Endothelial cell of umbilical vein (primary cell): ENCODE measurements at places on chromosomes 13 and 19. TPM values are rescaled to one million over a fixed set of nuclear protein-coding genes. Genes with fewer than 3 reads are reported as not detected.

Gene MTUS2
- 0.05 TPM in 1 of 2 replicates, not detected in the other for total RNA-seq

GRCh38 chr19:6696239-6696820, 24.1 kb downstream of the C3 start:
- DNase-seq, result no peak
- H3K4me3 ChIP-seq, result no peak overlapping the region
- H3K27ac ChIP-seq, result no peak overlapping the region

Gene SLITRK6
- not detected in 2 replicates for total RNA-seq

- no peaks in the 10 kb centered on the region for H3K27me3 ChIP-seq
- no peak overlapping the region for H3K4me3 ChIP-seq
- H3K4me1 ChIP-seq, result peaks cover 10% of the 10 kb centered on the region
Observed at GRCh38 chr13:34412817-34413375, 529.2 kb upstream of the NBEA start.

- peak overlapping the region; percentile 99 for H3K4me3 ChIP-seq
- peak; percentile 36 for DNase-seq
Observed at GRCh38 chr13:79404361-79404760, 1.7 kb downstream of the RBM26 start.

DNA sequence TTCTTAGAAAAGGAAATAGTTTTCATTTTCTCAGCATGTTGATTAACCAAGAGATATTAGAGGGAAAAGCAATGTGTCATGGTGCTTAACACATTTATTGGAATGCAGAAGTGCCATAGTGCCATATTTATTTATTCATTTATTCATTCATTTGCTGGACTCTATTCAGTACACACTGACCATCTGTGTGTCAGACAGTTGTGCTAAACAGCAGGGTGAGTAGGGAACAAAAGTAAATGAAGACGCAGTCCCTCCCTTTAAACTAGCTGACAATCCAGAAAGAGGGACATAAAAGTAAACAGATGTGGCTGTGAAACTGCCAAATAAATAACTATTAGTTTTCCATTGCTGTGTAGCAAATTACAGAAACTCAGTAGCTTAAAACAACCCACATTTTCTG, 323.7 kb downstream of the MTUS2 start:
- H3K27me3 ChIP-seq, result no peaks in the 10 kb centered on the region
- H3K4me3 ChIP-seq, result no peak overlapping the region
- no peak for DNase-seq
- H3K27ac ChIP-seq, result no peak overlapping the region
- H3K36me3 ChIP-seq, result no peaks in the 10 kb centered on the region

DNA sequence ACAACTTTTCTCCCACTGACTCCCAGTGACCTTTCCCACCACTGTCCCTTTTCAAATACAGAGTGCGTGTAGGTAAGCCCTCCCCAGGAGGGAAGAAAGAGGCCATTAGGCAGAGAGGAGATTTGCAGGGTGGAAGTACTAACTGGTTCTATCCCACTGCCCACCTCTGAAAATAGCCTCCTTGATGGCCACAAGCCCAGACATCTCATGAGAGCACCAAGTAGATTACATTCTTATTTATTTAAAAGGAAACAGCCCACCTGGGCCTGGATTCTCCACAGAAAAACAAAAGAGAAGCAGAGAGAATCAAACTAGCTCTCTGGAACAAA, 445.3 kb downstream of the FOXO1 start:
- H3K27ac ChIP-seq, result no peak overlapping the region
- no peak overlapping the region for H3K4me3 ChIP-seq
- no peaks in the 10 kb centered on the region for H3K4me1 ChIP-seq
- no peaks in the 10 kb centered on the region for H3K27me3 ChIP-seq

- peaks cover 24% of the 10 kb centered on the region for H3K36me3 ChIP-seq
- no peaks in the 10 kb centered on the region for H3K27me3 ChIP-seq
- no peak overlapping the region for H3K4me3 ChIP-seq
- peaks cover 10% of the 10 kb centered on the region for H3K4me1 ChIP-seq
Observed at GRCh38 chr19:3382460-3383100, 16.2 kb downstream of the NFIC start.

Gene LMTK3
- 0.11 TPM in 1 of 2 replicates, not detected in the other for total RNA-seq

- no peaks in the 10 kb centered on the region for H3K4me1 ChIP-seq
- no peak overlapping the region for H3K27ac ChIP-seq
- no peaks in the 10 kb centered on the region for H3K27me3 ChIP-seq
Observed at GRCh38 chr13:112229445-112229844, 146.7 kb upstream of the SPACA7 start.

Gene ZNF470
- total RNA-seq, result 3.9 and 4.2 TPM in 2 replicates

DNA sequence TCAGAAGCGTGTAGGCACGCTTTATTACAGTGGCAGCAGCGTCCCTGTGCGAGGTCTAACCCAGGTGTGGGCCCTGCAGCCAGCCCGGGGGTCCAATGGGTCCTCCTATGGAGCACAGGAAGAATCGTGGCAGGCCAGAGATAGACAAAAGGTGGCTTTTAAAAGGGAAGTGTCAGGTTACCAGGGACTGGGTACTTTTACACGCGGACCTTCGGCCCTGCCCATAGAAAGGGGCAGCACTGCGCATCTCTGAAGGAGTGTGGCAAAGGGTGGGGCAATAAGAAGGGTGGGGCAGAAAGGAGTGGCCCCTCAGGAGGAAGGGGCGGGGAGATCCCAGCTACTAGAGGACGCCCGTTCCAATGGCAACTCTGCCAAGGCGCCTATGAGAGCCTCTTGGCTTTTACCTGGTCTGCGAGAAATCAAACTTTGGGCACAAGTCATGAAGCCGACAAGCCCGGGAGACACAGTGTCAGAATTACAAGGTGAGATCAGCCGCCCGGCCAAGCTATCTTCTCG, 1419.8 kb downstream of the UQCRFS1 start:
- H3K27ac ChIP-seq, result peak overlapping the region; percentile 14
- H3K4me1 ChIP-seq, result peaks cover 5% of the 10 kb centered on the region
- peak; percentile 71 for DNase-seq
- no peaks in the 10 kb centered on the region for H3K36me3 ChIP-seq
- no peaks in the 10 kb centered on the region for H3K27me3 ChIP-seq

DNA sequence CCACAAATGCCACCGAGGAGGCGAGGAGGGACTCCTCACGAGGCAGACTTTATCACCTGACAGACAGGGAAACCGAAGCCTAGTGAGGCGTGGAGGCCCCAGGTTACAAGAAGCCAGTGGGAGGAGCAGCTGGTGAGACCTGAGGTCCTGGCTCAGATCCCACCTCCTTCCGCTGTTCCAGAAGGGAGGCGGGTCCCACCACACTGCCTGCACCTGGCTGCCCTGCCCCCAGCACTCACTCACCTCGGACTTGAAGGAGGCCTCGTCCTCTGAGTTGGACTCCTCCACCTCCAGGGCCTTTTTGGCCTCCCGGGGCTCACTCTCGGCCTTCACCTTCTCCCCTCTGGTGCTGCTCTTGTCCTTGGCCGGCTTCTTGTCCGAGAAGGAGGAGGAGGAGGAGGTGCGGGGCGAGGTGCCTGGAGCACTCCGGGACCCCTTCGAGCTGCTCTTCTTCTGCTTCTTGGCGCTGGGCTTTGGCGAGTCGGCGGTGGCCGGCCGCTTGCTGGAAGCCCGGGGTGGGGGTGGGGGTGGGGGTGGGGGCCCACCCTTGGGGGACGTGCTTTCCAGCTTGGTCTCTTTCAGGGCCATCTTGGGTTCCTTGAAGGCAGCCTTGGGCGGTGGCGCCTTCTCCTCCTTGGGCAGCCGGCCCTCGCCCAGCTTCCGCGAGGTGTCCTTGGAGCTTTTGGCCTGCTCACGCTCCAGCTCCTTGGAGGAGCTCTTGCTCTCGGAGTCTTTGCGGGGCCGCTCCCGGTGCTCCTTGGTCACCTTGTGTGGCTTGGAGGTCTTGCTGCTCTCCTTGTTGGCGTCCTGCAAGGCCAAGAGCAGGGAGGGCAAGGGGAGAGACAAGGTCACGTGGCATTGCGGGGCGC, 57.7 kb downstream of the MLLT1 start:
- no peaks in the 10 kb centered on the region for H3K27me3 ChIP-seq
- no peak for DNase-seq
- no peak overlapping the region for H3K4me3 ChIP-seq

- peaks cover 38% of the 10 kb centered on the region for H3K4me1 ChIP-seq
- H3K27ac ChIP-seq, result peak overlapping the region; percentile 92
- no peaks in the 10 kb centered on the region for H3K36me3 ChIP-seq
- peak; percentile 89 for DNase-seq
Observed at GRCh38 chr19:41548954-41549688, 26.8 kb upstream of the CEACAM21 start.

GRCh38 chr13:76225815-76226489, 589.8 kb downstream of the LMO7 start:
- H3K27ac ChIP-seq, result no peak overlapping the region
- no peaks in the 10 kb centered on the region for H3K27me3 ChIP-seq
- H3K4me3 ChIP-seq, result no peak overlapping the region
- H3K36me3 ChIP-seq, result no peaks in the 10 kb centered on the region
- H3K4me1 ChIP-seq, result no peaks in the 10 kb centered on the region

- peaks cover 14% of the 10 kb centered on the region for H3K27me3 ChIP-seq
- no peak for DNase-seq
- no peak overlapping the region for H3K4me3 ChIP-seq
- no peak overlapping the region for H3K27ac ChIP-seq
Observed at GRCh38 chr13:114194853-114195252, 15.8 kb downstream of the CFAP97D2 start.

DNA sequence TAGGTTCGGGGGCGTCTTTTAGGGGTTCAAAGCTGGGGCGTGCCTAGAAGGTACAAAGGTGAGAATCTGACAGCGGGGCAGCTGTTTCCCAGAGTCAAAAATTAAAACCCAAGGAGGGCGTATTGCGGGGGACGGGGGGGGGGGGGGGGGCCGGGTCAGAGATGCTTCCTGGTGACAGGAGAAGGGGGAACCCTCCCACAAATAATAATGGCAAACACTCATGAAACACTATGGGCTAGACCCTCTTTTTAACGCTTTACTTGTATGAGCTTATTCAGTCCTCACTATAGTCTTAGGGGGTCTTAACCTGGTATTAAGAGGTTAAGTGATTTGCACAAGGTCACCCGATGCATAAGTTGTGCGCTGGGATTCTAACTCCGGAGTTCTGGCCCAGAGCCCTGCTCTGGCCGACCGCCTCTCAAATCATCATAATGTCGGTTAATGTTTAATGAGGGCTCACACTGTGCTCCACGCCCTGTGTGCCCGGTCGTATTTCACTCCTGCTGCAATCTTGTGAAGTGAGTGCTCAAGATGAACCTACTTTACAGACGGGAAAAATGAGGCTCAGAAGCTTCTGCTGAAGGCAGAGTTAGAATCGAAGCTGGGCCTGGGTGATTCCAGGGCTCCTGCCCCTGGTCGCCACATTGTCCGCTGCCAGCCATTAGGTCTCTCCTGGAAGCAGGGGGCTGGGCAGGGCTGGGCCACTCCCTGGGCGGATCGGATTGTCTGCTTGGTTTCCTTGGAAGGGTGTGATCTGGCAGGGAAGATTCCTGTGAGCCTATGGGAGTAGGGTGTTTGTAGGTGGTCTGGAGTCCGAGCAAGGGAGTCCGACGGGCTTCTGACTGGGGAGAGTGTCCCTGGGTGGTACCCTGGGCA, 964 bp downstream of the PAK4 start:
- no peaks in the 10 kb centered on the region for H3K27me3 ChIP-seq
- H3K4me1 ChIP-seq, result peaks cover 26% of the 10 kb centered on the region
- H3K4me3 ChIP-seq, result peak overlapping the region; percentile 97
- DNase-seq, result peak; percentile 30

Gene UGGT2
- total RNA-seq, result 25.1 and 25.7 TPM in 2 replicates

GRCh38 chr13:90445179-90445578, 902.3 kb upstream of the MIR17HG start:
- H3K27me3 ChIP-seq, result no peaks in the 10 kb centered on the region
- no peaks in the 10 kb centered on the region for H3K36me3 ChIP-seq
- peak overlapping the region; percentile 41 for H3K27ac ChIP-seq
- H3K4me1 ChIP-seq, result peaks cover 18% of the 10 kb centered on the region
- DNase-seq, result peak; percentile 61
- no peak overlapping the region for H3K4me3 ChIP-seq

DNA sequence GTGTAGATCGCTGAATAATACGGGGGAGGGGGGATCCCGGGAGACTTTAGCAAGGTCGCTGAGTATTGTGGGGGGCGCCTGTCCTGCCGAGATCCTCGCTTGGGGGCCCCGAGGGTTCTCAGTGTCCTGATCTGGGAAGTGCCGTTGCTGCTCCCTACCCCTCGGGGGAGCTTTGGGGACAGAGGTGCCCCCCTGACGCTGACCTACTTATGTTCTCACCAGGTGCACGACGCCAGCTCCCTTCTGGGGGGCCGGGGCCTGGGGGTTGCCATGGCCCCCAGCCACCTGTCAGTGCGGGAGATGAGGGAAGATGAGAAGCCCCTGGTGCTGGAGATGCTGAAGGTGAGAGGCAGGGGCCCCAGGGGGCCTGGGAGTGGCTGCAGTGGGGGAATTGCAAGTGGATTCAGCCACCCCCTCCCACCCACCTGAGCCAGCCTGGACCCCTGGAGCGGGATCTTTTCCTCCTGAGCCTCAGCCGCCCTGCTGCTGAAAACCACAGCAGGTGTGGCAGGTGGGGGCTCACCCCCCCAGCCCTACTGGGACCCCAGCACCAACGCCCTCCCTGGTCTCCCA, 537 bp downstream of the NAT14 start:
- H3K36me3 ChIP-seq, result peaks cover 3% of the 10 kb centered on the region
- H3K4me1 ChIP-seq, result peaks cover 34% of the 10 kb centered on the region
- H3K4me3 ChIP-seq, result peak overlapping the region; percentile 32
- H3K27ac ChIP-seq, result peak overlapping the region; percentile 92

GRCh38 chr13:64052521-64052920, 2636.9 kb upstream of the PCDH20 start:
- H3K27me3 ChIP-seq, result no peaks in the 10 kb centered on the region
- H3K36me3 ChIP-seq, result no peaks in the 10 kb centered on the region
- DNase-seq, result peak; percentile 3
- H3K27ac ChIP-seq, result no peak overlapping the region
- H3K4me1 ChIP-seq, result no peaks in the 10 kb centered on the region
- H3K4me3 ChIP-seq, result no peak overlapping the region

DNA sequence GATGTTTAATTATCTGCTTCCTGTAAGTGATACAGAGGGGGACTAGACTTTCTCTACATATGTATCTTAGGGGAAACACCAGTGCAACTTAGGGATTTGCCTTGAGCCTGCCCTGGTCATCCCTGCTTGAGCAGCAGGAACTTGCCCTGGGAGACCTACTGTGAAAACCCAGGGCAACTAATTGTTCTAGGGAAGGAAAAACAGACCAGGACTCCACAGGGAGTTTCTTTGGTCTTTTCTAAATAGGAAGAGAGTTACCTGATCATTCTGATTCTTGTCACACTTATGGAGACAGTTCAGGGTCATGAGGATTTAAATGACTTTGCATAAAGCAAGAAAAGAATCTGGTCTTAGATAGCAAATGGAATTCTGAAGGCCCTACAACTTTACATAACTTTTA, 89.1 kb downstream of the WASF3 start:
- DNase-seq, result no peak
- H3K27ac ChIP-seq, result no peak overlapping the region
- H3K27me3 ChIP-seq, result no peaks in the 10 kb centered on the region

DNA sequence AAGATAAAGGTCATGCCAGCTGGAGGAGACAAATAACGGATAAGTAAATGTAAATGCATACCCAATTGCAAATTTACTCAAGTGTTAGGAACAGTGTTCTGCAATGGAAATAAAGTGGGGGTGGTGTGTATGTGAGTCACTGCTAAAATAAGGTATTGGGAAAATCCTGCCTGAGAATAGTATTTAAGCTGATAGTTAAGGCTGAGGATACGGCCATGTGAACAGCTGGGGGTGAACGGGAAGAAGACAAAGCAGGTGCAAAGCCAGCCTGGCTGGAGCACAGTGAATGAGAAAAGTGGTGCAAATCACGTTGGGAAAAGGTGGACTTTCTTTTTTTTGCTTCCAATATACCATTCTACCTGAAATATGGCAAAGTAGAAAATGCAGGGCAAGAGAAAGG, 242.4 kb upstream of the SLC10A2 start:
- no peak overlapping the region for H3K4me3 ChIP-seq
- H3K4me1 ChIP-seq, result no peaks in the 10 kb centered on the region
- H3K36me3 ChIP-seq, result no peaks in the 10 kb centered on the region
- no peak for DNase-seq
- H3K27me3 ChIP-seq, result no peaks in the 10 kb centered on the region

Gene C1QTNF9B
- total RNA-seq, result not detected in 2 replicates

Gene MRI1
- total RNA-seq, result 42.3 and 56.2 TPM in 2 replicates

Gene DAND5
- total RNA-seq, result 0.20 and 0.28 TPM in 2 replicates

Gene IGFL1
- total RNA-seq, result not detected in 2 replicates

Gene ZNF729
- not detected in 2 replicates for total RNA-seq
